ENCODE measurements at places on chromosomes 7 and 10. TPM values are rescaled to one million over a fixed set of nuclear protein-coding genes. Genes with fewer than 3 reads are reported as not detected.

The SLC18A3 gene
- not detected for total RNA-seq

The CDHR3 gene
- total RNA-seq = 2.3 TPM

GRCh38 chr7:128387216-128388144 is 22.3 kb downstream of the IMPDH1 start:
- peak; percentile 74 for DNase-seq

GRCh38 chr10:104617831-104618230 is 23.3 kb upstream of the SORCS3 start:
- no peak for DNase-seq

- DNase-seq = no peak
Measured at GRCh38 chr10:22690158-22690557, 24.2 kb downstream of the PIP4K2A start.

DNA sequence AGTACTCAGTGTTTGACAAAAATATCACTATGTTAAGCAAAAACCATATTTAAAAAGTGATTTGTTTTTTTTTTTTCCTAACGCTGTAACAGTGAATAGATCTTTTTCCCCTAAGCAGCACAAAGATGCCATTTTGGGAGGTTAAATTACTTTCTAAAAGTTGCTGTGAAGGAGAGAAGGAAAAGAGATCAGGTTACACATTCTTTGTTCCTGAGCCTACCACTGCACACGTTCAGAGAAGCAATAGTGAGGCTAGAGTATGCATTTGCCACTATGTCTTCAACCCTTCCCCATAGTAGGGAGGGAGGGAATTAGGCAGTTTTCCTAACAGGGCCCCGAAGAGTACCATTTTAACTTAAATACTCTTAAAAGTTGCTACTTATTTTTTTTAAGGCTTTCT is 38.9 kb downstream of the BMPR1A start:
- peak; percentile 84 for DNase-seq

- DNase-seq = peak; percentile 63
Measured at GRCh38 chr7:84783141-84783778, 403.6 kb downstream of the SEMA3D start.

DNA sequence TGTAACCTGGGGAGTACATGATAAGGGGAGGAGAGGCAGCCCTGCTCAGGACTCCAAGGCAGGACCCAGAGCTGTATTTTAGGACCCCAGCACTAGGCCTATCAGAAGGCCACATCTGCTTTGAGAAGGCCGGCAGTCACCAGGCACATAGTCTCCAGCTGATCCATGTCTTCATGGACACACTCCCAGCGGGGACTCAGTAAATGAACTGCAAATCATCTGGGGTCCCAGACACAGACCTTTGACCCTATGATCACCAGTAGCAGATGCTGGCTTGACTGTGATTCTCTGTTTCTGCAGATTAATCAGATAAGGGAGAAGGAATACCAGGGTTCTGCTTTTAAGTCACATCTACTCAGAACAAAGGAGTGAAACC is 341.4 kb upstream of the PODXL start:
- no peak for DNase-seq

DNA sequence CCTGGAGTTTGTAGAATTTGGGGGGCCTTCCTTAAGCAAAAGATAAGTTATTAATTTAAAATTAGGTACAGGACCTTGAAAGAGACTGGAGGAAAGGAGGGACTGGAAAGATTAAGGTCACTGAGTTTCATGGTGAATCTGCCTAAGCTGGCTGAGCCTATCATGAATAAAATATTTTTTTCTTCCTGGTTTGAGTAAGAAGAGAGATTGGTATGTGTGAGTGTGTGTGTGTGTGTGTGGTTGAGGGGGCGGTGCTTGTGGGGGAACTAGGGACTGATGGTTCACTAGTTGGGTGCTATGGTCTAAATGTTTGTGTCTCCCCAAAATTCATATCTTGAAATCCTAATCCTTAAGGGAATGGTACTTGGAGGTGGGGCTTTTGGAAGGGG is 142.5 kb upstream of the PRKCQ start:
- DNase-seq = peak; percentile 45

DNA sequence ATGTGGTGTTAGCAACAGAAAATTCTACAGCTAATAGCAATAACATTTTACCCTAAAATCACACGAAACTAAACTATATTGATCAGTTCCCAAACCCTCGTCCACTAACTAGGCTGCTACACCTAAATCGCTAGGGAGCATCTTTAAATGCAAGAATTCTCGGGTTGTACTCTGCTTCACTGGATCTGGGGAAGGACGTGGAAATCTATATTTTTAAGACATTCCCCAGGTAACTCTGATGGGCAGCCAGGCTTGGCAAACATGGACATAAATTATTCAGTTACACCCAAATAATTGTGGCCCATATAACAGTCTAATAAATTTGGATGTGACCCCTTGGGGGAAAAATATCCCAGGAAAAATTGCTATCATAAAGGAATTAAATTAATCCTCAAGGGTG is 36.3 kb upstream of the NFE2L3 start:
- no peak for DNase-seq

- no peak for DNase-seq
Measured at GRCh38 chr7:146885231-146885630, 768.6 kb downstream of the CNTNAP2 start.

- no peak for DNase-seq
Measured at GRCh38 chr10:30586828-30587227, 42.7 kb downstream of the LYZL2 start.

DNA sequence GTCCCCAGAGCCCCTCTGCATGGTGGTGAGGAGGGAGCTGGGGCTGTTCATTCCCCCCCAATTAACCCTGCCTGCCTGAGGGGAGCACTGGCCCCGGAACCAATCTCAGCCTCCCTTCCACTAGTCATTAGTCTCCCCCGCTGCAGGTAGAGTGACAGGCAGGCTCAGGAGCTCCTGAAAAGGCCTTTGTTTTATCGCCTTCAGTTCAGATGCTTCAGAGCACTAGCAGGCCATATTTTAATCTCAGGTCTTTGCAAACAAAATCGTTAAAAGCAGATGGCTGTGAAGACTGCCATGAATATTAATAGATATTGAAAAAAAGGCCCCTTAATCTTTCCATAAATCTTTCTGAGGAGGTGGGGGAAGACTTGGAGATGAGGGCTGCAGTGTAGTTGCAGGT is 250.7 kb downstream of the RPS24 start:
- no peak for DNase-seq

DNA sequence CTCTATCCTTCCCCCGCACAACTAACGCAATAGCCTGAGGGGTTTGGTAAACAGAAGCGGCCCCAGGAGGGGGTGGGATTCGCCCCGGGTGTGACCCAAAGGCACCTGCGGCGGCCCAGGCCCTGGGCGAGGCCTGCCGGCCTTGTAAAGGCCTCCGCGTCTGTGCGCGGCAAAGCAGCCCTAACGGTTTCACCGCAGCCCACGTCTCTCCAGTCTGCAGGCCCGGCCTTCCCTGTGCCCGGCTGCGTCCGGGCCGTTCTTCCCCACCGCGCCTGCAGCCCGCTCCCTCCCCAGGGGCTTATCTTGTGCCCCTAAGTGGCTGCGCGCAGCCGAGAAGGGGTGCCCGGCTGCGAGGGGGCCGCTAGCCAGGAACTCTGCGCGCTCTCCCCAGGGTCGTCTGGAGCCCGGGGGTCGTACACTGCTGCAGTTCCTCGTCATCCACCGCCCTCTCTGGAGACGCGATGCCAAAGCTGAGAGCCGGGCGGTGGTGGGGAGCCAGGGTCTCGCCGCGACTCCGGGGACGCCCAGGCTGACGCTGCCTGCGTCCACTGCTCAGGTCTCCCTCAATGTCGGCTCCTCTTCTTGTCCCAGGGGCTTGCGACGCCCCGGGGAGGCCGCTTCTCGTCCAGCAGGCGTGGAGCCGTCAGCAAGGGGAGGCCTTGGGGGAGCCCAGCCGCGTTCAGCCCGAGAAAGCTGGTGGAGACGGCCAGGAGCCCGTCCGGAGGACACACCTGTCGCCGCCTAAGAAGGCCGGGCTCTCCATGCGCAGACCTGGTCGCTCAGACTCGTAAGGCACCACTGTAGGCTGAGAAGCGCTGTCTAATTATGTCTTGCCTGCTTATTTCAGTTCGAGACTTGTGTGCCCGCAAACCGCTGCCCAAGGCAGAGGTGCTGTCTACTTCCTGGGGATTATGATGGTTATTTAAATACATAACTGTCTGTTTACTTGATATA is 132.3 kb downstream of the SPAG6 start:
- no peak for DNase-seq
